ENCODE measurements at places on chromosomes 3 and 15.

DNA sequence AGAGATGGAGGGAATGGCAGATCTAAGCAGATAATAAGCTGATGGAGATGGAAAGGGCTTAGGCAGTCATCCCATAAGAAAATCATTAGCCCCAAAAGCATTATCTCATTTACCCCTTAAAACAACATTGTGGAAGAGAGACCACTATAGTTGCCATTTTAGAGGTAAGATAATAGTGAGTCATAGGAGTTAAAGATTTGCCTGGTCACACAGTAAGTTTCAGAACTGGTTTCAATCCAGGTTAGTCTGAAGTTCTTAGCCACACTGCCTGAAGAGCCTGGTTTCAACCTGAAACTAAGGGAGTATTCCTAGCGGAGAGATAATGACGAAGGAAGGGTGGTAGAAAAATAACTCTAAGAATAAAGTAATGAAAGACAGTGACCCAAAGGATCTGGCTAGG, 13.0 kb upstream of the UBR1 start:
- DNase-seq: no peak

DNA sequence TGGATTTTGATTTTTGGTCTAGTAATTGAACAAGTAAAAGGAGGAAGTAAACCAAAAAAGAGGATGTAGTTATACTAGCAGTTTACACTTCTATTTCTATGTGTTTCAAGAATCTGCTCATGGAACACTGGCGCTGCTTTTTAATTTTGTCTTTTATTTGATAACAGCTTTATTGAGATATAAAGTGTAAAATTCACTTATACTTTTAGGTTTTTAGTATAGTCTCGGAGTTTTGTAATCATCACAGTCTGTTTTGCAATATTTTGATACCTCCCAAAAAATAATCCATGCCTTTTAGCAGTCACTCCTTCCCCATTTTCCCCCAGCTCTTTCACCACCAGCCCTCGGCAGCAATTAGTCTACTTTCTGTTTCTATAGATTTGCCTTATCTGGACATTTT, 18.0 kb downstream of the UBE2E2 start:
- DNase-seq: no peak

- DNase-seq: no peak
These were observed 11.2 kb downstream of the SH3GL3 start for GRCh38 chr15:83458381-83458780.

- DNase-seq: no peak
These were observed 133.5 kb downstream of the IGF1R start for GRCh38 chr15:98781838-98782237.

DNA sequence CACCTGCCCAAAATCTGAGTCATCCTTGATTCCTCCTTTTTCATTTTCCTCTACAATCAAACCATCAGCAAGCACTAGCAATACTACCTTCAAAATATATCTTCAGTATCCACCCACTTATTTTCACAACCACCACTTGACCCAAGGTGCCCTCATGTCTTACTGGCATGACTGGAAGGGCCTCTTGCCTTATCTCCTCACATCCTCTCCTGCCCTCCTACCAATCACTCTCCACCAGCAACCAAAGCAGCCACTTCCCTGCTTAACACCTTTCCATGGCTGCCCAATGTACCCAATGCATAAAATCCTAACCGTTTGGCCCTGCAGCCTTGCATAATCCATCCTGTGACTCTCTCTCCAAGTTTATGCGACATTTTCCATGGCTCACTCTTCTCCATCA, 76.0 kb downstream of the MTHFS start:
- no peak for DNase-seq

DNA sequence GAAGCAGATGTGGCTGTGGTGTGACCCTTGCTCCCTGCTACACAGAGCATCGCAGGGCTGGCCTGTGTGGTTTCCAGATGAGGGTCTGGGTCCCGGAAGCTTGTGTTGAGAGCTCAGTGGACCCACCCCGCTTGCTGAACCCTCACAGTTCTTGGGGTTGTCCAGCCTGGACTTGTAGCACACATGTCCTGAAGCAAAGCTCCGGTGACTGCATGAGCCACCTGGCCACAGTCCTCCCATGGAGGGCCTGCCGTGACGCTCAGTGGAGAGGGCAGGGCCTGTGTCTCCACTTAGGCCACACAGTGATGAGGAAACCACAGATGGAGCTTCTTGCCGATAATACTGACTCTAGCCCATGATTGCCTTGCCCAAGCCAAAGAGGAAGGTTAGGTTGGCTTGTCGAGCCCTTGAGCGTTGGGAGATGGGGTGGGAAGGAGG, 62.6 kb downstream of the RGMA start:
- DNase-seq: no peak

GRCh38 chr3:13876451-13877100, 3.3 kb downstream of the WNT7A start:
- no peak for DNase-seq

- no peak for DNase-seq
These were observed 266.2 kb downstream of the ZNF385D start for GRCh38 chr3:21484828-21485144.

- no peak for DNase-seq
These were observed 9.0 kb downstream of the SLC24A1 start for GRCh38 chr15:65630760-65631159.

GRCh38 chr15:65944404-65944803, 75.1 kb downstream of the RAB11A start:
- DNase-seq: no peak

- no peak for DNase-seq
These were observed 8.4 kb downstream of the MYO1E start for GRCh38 chr15:59364248-59364647.

DNA sequence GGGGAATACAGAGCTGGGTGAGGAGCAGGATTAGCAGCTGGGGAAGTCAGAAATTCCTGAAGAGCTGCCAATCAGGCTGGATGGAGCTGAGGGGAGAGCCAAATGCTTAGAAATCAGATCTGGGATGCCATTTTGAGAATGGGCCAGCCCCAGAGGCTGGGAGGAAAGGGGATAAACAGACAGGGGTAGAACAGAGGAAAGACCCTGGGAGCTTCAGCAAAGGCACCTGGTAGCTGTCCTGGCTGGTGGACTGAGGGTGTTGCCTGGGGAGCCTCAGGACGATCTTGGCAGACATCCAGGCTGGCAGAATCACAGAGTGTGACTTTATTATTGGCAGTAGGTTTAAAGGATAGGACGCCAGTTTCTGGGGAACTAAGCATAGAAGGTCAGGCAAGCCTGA, 97.8 kb downstream of the SQOR start:
- DNase-seq: no peak

DNA sequence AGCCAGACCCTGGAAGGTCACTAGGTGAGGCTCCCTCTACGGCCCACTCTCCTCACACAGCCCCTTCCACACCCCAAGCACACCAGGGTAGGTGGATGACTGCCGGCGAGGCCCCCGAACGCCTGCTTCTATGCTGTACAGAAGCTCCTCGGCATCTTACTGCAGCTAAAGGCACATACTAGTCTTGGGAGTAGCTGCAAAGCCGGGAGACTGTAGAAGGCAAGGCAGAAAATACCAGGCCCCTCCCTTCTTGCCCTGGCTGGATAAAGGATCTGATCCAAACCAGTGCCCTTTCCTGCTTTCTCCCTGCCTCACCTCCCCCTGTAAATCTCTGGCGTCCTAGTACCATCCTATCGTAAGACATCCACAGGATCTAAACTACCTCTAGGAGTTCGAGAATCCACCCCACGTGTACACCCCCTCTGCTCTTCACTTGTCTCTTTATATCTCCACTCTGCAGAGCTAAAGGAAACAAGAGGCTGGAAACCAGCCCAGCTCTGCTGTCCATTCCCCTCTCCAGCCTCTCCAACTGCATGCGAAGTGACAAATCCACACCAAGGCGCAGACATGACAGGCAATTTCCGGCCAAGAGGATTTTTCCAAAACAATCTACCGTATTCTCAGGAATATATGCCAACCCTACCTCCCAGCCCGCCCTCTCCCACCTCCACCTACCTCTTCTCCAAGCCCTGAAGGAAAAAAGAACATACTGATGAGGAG, 11.8 kb downstream of the TNK2 start:
- no peak for DNase-seq

DNA sequence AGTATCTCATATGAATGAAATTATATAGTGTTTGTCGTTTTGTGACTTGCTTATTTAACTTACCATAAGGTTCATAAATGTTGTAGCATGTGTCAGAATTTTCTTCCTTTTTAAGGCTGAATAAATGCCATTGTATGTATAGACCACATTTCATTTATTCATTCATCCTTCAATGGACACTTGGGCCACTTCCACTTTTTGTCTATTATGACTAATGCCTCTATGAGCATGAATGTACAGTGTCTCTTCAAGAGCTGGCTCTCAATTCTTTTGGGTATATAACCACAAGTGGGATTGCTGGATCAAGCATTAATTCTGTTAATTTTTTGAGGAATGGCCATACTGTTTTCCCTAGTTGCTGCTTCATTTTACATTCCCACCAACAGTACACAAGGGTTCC, 156.1 kb downstream of the VPS8 start:
- DNase-seq: no peak

DNA sequence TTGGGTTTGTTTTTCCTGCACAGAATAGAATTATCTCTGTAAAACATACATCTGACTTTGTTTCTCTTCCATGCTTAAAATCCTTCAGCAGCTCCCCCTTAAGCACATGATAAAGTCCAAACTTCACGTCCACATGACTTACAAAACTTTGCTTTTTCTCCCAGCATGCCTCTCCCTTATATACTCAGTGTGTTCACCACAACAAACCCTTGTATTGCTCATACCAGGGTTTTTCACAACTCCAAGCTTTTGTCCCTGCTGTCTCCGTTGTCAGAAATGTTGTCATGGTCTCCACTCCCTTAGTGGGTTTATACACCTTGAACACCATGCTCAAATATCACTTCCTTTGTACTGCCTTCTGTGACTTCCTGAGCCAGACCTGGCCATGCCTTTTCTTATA, 91.1 kb upstream of the MITF start:
- DNase-seq: no peak

- no peak for DNase-seq
These were observed 3.7 kb upstream of the SLC41A3 start for GRCh38 chr3:126087552-126088175.

GRCh38 chr3:24662449-24663345, 168.0 kb upstream of the THRB start:
- DNase-seq: no peak

DNA sequence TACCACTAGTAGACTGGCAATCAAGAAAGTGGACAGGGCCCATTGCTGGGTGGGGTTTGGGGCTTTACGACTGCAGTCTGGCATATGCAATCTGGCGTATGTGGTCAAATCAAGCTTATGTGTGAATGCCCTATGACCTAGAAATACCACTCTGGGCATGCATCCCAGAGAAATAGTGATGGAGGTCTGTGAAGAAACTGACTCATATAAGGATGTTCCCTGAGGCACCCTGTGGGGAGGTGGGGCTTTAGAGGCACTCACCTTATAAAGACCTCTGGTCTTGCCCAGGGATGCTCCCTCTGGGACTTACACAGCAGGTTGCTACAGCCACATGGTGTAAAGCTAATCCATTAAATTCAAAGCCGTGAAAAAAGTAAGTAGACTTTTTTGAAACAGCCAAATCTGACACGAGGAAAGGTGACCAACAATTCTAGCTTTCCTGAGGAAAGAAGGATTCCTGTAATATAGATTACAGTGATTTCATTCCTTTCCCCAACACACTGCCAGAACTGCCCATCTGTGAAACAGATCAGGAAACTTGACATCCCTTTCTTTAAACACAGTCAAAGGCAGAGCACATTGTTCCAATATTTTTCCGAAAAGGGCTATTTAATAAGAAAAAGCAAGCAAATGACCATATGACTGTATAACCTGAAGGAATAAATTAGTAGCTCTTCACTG, 13.6 kb downstream of the RARRES1 start:
- DNase-seq: no peak

GRCh38 chr15:100595964-100596363, 6.0 kb downstream of the LINS1 start:
- no peak for DNase-seq

GRCh38 chr3:48296699-48297098, 36.8 kb downstream of the SPINK8 start:
- DNase-seq: no peak

DNA sequence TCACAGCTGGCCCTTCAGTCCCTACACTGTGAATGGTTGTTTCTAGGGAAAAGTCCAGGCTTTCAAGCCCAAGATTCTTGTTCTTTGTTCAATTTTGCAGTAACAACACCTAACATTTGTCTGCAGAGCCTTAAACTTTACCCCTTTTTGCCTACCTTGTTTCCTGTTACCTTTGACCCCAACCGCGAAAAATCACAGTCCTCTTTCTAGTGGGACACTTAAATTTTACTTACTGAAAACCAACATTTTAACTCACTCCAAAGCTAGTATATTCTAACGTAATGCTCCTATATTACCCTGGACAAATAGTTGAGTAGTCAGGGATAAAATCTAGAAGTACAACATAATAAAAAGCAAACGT, 649 bp upstream of the PIK3CB start:
- no peak for DNase-seq

DNA sequence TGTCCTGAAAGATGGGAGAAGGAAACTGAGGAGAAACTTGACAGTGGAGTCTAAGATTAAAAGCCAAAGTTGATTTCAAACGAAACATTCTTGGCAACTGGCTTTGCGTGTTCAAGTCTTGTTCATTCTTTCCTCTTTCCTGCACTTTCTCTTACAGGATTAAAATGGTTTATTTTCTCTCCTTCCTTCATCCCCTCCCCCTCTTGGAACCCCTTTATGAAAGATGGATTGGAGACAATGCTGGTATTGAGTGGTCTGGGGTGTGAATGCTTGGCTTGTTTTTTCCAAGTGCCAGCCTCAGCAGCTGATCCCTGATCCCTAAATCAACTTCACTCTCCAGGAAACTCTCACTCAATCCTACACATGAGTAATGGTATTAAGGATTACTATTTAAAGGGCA, 703 bp upstream of the LSAMP start:
- DNase-seq: no peak

GRCh38 chr3:7745711-7746110, 755.9 kb upstream of the LMCD1 start:
- no peak for DNase-seq

DNA sequence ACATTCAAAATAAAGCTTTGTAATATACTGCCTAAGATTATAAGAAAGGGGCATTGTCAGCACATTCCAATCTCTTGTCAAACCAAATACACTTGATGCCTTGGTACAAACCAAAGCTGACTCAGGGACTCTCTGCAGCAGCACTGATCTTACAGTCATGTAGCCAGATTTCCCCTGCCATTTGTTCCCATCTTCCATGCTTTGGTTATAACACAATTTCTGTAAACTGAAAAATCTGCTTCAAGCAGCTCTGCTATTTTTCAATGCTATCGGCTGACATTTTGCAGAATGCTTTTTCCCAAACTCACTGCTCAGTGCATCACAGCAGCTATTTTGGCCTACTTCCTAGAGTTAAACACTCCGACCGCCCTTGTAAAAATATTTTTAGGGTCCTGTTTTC, 18.2 kb downstream of the PLOD2 start:
- DNase-seq: no peak

DNA sequence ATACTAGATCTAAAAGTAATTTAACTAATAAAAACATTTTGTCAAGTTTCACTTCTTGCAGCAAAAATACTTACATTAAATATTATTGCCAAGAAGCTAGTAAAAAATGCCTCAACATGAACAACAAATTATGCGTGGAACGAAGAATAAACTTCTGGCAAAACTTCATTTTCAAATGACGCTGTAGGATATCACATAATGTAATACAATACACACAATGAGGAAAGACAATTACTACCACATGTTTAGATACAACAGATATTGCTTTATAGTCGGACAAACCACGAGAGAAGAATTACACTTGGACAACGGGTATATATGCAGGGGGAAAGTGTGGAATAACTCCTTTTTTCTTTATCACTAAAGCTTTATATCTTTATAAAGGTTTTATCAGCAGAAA, 21.6 kb downstream of the P3H2 start:
- DNase-seq: no peak

- no peak for DNase-seq
These were observed 102.6 kb upstream of the TSPAN3 start for GRCh38 chr15:77173487-77173886.

All from T follicular helper cell (primary cell).